A549 treated with DMSO at 1 μM for 4 hours (cell line): ENCODE measurements at places on chromosomes 2 and 18. TPM values are rescaled to one million over a fixed set of nuclear protein-coding genes. Genes with fewer than 3 reads are reported as not detected.

Gene MC5R
- total RNA-seq: not detected in 5 replicates

Gene NEB
- total RNA-seq: 0.14 to 0.31 TPM (median 0.18 TPM) in 5 replicates

Gene LIMS4
- total RNA-seq: 0.32 to 0.99 TPM (median 0.59 TPM) in 5 replicates

Gene METTL8
- 23.9 to 35.3 TPM (median 30.8 TPM) in 5 replicates for total RNA-seq

Gene AQP4
- 0.06 TPM in 1 of 5 replicates, not detected in the others for total RNA-seq

Gene C2orf80
- total RNA-seq: not detected in 5 replicates

Gene HDHD2
- total RNA-seq: 8.9 to 12.0 TPM (median 10.4 TPM) in 5 replicates
